ENCODE measurements at places on chromosomes 4 and X. TPM values are rescaled to one million over a fixed set of nuclear protein-coding genes. Genes with fewer than 3 reads are reported as not detected.
A peak's percentile ranks its signal among the peaks of the same experiment; 100 is the strongest.

The PPP2R3B gene
- total RNA-seq = 17.6 TPM

DNA sequence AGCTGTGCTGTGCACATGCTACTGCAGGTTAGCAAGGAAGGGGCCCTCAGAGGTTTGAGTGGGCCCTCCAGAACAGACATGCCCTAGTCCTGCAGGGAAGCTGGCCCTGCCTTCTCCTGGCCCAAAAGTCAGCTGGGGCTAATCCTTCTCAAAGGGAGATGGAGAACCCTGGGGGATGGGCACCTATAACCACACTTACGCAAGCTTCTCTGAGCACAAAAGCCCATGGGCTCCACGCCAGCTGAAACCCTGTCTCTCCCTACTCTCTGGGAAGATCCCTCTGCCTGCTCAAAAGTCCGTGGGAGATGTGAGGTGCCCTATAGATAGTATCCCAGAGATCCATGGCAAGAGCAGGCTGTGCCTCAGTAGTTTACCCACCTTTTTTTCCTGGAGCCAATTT, 58.9 kb upstream of the DKK2 start:
- DNase-seq = no peak

DNA sequence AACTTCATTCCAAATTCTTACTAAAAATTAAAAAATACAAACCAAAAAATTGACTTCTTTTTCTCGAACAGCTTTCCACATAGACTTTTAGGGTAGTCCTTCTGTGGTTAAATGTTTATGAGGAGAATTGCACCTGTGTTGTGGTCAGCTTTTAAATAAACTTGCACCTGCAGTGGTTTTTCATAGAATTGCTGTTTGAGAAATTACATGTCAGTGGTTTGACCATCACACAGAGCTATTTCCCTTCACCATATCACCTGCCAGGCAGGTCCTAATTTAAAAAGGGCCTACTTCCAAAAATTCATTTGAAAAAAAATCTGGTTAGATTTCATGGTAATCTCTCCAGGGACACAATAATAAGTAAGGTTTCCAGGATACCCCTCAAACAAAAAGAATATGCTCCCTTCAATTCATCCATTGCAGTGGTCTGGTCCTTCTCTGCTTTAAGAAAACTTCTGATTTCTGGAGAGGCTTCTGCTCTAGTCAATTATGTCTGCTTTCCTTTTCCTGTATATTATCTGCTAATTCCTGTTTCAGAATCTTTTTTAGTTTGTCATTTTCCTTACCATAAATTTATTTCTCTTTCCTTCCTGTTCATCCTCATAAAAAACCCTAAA, 9.8 kb upstream of the UTP3 start:
- no peak for DNase-seq

GRCh38 chr4:162285753-162286152, 122.0 kb upstream of the FSTL5 start:
- DNase-seq = no peak

The SERTM2 gene
- total RNA-seq = not detected

GRCh38 chrX:20412871-20413486, 146.3 kb upstream of the RPS6KA3 start:
- peak; percentile 86 for DNase-seq

GRCh38 chrX:7262551-7262950, 114.6 kb upstream of the PUDP start:
- no peak for DNase-seq

GRCh38 chr4:102411408-102411807, 66.1 kb upstream of the SLC39A8 start:
- no peak for DNase-seq

The WDR17 gene
- not detected for total RNA-seq

DNA sequence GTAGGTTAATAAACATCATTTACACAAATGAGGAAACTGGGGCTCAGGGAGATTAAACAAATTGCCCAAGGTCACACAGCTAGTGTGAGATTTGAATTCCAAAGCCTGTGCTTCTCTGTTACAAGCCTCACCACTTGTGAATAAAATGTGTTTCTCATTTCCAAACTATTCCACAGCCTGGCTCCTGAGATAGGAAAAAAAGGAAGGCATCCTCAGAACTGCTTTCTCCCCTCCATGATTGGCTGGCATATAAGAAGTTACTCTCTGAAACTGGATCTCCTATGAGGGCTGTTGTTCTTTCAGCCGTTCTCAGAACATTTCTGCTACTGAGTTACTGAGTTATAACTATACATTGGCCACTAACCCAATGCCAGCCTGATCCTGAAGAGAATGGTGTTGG, 237.9 kb downstream of the MAML3 start:
- no peak for DNase-seq

- no peak for DNase-seq
Measured at GRCh38 chr4:96354036-96354712, 514.3 kb downstream of the PDHA2 start.

GRCh38 chrX:69179380-69179911, 14.2 kb upstream of the PJA1 start:
- no peak for DNase-seq

DNA sequence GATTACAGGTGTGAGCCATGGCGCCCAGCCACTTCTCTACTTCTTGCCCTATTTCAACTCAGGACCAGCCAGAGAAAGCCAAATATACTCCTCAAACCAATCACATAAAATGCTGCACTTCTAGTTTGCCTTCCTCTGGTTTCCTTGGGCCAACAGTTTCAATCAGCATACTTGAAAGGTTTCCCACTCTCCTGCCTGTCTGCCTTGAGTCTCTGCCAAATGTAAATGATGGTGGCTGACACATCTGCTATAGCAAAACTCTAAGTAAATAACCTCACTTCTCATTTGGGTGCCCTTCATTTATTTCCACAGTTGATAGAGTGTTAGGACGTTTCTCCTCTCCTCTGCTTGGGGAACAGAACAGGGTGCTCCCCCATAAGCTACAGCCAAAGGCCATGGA, 36.4 kb upstream of the PPA2 start:
- no peak for DNase-seq

GRCh38 chr4:11495818-11496217, 67.1 kb upstream of the HS3ST1 start:
- DNase-seq = no peak

The PNMA3 gene
- 2.3 TPM for total RNA-seq

The CT45A10 gene
- total RNA-seq = not detected

- no peak for DNase-seq
Measured at GRCh38 chr4:38500433-38500832, 163.6 kb upstream of the KLF3 start.

DNA sequence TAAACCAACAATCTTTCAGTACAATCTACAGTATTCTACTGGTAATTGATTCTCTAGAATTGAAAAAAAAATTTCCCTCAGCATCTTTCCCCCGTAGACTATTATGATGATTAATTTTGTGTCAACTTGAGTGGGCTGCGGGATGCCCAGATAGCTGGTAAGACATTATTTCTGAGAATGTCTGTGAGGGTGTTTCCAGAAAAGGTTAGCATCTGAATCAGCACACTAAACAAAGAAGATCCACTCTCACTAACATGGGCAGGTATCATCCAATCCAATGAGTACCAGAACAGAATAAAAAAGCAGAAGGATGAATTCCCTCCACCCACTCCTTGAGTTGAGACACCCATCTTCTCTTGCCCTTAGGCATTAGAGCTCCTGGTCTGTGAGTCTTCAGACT, 186.1 kb upstream of the MAB21L2 start:
- no peak for DNase-seq

DNA sequence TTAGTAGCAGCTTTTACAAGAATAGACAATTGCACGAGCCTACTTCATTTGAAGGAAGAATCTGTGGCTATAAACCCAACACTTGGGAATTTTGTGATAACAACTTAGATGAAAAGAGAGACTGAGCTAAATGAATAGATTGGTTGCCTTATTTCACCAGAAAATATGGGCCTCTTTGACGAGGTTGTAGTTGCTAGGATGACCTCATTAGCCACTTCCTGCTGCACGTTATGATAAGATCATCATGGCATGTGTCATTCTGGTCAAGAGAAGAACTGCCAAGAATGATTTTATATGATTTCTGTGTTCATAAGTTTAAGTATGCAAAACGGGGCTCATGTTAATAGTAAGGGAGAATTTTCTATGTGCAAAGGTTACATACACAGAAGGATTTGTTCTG, 321.9 kb upstream of the GIMD1 start:
- no peak for DNase-seq

The CSN1S1 gene
- total RNA-seq = not detected

DNA sequence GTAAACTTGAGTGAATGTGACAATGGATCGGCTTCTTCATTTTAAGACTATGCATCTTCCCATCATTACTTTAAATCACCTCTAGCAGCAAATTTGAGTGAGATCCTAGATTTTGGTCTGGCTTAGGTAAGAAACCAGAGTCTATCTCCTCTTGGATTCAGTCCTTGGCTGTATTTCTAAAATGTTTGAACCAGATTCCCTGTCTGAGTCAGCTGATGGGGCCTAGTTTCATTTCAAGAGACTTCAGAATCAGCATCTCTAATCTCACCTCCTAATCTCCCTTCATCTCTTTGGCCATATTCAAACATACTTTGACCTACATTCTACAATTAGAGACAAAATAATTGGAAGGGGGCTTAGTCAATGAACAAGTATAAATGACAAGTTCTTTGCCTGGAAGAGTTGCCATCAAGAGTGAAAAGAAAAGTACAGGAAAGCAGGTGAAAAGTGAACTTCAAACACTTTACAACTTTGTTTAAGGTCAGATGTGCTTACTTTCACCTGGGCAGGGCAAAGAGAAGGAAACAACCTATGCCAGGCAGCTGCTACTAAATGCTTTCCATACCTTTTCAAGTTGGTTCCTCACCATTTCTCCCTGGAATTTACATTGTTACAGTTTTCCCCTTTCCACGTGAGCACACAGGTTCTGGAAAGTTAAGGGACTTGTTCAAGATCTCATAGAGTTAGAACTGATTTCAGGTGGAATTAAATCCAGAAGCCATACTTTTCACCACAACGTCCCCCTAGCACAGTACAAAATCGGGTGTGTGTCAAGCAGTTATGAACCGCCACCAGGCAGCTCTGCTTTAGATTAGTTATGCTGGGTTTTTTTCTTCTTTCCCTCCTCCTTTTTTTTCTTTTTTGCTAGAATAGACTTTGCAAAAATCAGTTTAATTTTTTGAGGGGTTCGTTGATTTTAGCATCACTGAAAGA, 30.7 kb upstream of the PITX2 start:
- DNase-seq = no peak

The OTC gene
- total RNA-seq = not detected

The ARHGAP6 gene
- not detected for total RNA-seq

DNA sequence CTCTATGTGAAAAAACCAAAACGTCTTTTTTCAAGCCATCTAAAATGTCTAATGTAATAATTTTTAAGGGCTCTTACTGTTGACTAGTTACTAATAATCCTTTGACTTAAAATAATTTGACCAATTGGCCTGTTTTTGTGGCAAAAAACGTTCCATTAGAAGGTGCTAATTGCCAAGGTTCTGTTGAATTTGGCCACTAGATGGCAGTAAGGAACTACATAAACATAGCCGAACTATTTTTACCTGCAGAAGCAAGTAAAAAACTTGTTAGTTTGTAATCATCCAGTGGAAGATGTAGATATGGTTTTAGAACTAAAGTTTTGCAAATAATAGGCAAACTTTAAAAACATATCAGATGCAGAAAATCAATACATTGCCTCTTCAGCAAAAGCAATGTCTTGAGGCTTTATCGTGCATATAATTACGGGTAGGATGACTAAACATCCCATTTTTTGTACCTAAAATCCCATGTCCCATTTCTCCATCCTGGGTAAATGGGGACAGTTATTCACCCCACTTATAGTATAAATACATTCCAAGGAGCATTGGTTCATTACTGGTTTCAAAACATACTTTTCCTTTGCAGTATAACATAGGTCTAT, 57.6 kb downstream of the PROM1 start:
- no peak for DNase-seq

The ITGB1BP2 gene
- total RNA-seq = 2.2 TPM

GRCh38 chr4:11228530-11228929, 200.2 kb downstream of the HS3ST1 start:
- DNase-seq = no peak

The TMEM47 gene
- not detected for total RNA-seq

DNA sequence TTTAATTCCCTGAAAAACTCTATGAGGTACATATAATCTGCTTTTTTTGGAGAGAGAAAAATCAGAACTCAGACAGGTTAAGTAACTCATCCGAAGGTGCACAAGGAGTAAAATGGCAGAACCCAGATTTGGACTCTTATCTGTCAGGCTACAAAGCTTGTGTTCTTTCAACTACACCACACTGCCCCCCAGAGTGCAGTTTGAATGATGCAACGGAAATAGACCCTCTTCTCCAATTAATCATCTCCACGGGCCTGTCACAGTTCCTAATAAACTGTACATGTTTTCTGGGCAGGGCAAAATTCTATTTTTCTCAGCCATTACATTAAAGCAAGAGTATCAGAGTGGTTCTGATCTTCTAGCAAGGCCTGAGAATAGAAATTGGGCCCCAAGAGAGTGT, 35.3 kb upstream of the DCX start:
- DNase-seq = no peak

- DNase-seq = no peak
Measured at GRCh38 chr4:28842271-28842670, 1877.9 kb upstream of the PCDH7 start.

DNA sequence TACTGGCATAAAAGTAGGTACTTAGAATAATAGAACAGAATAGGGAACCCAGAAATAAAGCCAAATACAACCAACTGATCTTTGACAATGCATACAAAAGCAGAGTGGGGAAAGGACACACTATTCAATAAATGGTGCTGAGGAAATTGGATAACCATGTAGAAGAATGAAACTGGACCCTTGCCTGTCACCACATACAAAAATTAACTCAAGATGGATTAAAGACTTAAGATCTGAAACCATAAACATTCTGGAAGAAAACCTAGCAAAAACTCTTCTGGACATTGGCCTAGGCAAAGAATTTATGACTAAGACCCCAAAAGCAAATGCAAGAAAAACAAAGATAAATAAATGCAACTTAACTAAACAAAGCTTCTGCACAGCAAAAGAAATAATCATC, 45.6 kb downstream of the ARFIP1 start:
- no peak for DNase-seq
